Foreskin keratinocyte (primary cell): ENCODE measurements at places on chromosomes 13 and 19. TPM values are rescaled to one million over a fixed set of nuclear protein-coding genes. Genes with fewer than 3 reads are reported as not detected.

Gene GGN
- 0.42 and 0.58 TPM in 2 replicates for total RNA-seq

Gene NLRP8
- not detected in 2 replicates for total RNA-seq

Gene GPR12
- total RNA-seq: not detected in 2 replicates

Gene DUS3L
- total RNA-seq: 27.7 and 31.8 TPM in 2 replicates

Gene ZNF414
- total RNA-seq: 5.7 and 6.0 TPM in 2 replicates

Gene LILRA1
- total RNA-seq: not detected in 2 replicates

DNA sequence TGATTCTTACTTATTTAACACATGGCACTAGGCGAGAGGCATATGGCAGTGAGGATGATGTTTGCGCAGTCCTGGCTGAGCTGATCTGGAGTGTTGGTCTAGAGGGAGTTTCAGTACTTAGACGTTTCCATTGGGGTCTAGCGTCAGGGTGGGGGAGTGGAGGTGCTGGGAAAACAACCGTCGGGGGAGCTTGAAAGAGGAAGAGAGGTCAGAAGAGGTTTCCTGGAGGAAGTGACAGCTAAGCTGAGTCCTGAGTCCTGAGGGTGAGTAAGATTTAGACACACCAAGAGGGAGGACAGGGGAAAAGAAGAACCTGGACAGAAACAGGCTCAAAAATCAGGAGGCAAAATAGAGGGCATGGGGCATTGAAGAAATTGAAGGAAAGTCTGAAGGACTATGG lies 81.4 kb downstream of the ALOX5AP start:
- DNase-seq: no peak

GRCh38 chr19:3389876-3390371 lies 23.5 kb downstream of the NFIC start:
- DNase-seq: no peak

- no peak for DNase-seq
Observed at GRCh38 chr13:38419312-38419873, 69.7 kb downstream of the UFM1 start.

DNA sequence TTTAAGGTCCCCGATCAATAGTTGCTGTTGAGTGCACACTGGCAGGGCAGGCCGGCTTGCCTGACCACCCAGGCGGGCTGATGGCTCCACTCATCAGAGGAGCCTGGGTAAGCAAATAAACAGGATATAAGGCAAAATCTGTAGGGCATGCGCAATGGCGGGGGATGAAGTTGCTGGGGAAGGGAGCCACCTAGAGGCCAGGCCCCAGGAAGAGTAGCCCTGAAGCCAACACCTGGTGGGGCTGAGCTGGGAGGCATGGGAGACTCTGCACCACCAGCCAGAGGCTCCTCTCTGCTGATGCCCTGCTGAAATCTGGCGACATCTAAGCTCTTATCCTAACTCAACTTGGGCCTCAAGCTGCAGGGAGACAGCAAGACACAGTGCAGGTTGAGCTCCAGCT lies 324.3 kb downstream of the ZNF536 start:
- DNase-seq: no peak

GRCh38 chr13:39577838-39578491 lies 25.0 kb downstream of the LHFPL6 start:
- DNase-seq: no peak

DNA sequence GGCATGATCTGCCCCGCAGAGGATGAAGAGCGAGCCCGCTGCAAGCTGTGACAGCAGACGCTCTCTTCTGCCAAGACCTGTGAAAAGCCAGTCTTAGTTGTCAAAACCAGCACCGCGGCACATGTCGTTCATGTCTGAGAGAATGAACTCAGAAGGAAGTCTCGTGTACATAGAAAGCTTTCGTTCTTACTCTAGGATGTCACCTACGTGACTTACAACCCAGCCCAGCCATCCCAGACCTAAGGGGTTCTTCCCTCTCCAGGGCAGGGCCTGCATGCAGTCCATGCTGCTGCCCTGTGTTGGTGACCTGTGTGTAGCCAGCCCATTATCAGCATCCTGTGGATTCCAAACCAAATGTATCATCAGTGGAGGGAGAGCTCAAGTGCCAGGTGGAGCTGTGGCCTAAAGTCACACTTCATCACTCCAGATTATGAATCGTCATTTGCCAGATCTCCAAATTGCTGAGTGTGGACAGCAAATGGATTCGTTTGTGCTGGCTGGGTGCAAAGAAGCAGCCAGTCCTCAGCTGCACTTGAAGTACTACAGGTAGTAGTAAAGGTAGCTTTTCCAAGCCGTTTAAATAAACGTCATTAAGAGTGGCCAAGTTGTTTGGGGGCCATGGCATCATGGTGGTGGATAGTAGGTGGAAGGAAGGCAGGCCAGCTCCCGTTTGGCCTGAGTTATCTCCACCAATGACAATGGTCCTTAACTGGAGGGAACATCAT lies 73.9 kb upstream of the GPR183 start:
- DNase-seq: no peak
